ENCODE measurements at places on chromosomes 2 and 18. TPM values are rescaled to one million over a fixed set of nuclear protein-coding genes. Genes with fewer than 3 reads are reported as not detected.

DNA sequence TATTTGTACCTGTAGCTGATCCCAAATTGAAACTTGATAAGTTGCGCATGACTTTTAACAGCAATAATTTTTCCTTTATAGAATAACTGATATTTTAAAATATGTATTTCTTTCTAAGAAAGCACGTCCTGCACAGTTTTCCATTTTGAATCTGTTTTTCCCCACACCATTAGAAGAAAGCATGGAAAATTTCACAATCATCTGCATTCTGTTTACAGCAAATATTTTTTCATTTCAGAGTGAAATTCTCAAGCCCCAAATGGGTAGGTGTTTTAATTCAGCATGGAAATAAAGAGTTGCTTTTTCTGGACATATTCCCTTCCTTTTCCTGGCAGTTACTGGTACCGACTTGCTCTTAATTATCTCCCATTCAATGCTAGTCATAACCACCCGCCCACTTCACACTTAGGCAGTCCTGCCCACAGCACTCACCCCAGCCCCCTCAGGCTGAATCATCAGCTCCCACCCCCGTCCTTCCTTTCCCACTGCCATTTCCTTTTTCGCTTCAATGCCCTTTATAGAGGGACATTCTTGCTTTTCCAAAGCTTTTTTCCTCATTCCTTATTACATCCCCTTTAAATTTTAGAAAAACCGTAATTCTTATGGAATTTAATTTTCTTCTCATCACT is 89.2 kb upstream of the GLS start:
- no peak for DNase-seq

DHRS9 gene
- not detected for total RNA-seq

DNA sequence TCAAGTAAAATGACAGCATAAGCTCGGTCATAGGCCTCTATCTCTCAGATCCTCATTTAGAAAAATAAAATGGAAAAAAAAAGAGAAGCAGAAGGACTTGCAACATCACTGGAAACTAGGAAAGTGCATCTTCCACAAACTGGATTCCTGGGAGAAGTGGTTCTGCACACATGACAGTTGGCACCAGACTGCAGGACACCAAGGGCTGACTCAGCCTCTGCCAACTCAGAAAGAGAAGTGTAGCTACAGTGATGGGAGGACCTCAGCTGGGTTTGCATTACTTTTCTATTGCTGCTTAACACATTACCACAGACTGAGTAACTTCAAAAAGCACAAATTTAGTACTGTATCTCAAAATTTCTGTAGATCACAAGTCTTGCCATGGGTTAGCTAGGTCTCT is 409.5 kb upstream of the GCFC2 start:
- DNase-seq = no peak

PAIP2B gene
- 16.8 TPM for total RNA-seq

GRCh38 chr18:54235871-54236270 is 11.4 kb upstream of the MBD2 start:
- no peak for DNase-seq
